ENCODE measurements at places on chromosomes 16 and 17.

DNA sequence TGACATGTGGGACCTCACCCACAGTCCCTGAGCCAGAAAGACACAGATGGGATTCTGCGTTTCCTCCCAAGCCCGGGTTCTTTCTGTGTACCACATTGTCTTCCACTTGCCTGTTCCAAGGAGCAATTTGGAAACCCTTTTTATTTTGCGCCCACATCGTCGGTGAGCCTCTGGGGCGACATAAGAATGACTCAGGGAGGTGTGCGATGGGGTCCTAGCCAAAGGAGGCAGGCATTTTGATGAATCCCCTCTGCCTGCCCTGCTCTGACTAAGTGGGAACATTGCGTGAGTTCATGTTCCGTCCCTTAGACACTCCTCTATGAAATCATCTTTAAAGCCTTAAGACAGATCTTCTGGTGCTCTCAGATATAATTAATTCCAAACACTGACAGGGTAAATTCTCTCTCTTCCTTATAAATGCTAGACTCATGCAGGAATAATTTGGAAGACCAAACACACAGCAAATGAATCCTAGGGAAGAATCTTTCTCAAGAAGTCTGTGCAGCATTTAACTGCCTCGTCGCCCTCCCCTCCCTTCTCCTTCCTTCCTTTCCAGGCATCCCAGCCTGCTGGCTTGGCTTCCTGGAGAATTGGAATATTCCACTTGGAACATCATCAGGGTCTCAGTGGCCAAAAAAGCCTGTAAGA, 52.7 kb upstream of the FOXF1 start:
- DNase-seq, result no peak

DNA sequence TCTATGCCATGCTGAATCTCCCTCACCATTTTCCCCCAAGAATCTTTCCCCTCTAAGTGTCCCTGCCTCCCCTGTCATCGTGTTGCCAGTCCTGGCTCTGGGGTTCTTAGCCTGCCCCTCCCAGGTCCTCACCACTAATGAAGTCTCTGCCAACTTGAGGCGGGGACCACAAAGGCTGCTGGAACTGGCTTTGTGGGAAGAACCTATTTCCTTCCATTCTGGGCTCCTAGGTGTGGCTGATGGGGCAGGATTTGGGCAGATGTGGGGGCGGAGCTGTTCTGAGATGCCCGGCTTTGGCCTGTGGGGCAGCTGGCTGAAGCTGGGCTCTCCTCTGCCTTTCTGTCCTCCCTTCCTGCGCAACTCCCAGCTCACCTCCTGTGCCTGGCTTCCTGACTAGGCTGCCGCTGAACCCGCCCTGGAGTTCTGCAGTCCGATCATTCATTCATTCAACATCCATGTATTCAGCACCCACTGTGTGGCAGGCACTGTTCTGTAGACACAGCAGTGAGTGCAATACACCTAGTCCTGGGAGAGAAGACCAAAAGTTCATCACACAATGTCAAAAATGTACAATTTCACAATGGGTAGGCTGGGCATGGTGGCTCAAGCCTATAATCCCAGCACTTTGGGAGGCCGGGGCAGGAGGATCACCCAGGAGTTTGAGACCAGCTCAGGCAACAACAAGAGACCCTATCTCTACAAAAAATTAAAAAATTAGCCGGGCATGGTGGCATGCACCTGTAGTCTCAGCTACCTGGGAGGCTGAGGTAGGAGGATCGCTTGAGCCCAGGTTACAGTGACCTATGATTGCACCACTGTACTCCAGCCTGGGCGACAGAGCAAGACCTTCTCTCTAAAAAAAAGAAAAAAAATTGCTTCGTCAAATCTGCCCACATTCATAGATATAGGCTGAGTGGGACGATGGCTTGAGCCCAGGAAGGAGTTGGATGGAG, 1.9 kb upstream of the SNN start:
- DNase-seq, result no peak

DNA sequence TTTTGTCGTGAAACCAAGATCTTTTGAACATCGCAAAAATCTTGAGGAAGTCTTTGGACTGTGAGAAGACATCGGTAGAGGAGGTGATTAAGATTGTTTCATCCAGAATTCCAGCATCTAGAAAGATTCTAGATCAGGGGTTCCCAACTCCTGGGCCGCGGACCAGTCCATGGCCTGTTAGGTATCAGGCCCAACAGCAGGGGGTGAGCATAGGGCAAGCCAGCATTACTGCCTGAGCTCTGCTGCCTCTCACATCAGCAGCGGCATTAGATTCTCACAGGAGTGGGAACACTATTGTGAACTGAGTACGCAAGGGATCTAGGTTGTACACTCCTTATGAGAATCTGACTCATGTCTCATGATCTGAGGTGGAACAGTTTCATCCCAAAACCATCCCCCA, 600.6 kb upstream of the CDH11 start:
- DNase-seq, result no peak

DNA sequence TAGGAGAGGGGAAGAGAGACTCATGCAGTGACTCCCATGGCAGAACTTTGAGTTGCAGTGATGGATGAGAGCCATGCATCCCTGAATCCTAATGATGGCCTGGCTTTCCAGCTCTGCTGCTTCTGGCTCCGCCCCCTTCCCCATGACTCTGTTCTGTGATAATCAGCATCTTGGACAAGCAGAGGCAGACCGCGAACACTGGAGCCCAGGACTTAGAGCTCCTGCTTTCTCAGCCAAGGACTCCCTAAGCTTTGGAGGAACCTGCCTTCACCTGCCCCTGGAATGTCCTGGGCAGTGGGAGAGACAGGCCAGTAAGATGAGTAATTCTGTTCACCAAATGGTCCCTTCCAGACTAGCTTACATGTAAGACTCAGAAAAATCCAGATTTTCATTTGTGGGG, 12.5 kb downstream of the CCDC92B start:
- no peak for DNase-seq

- no peak for DNase-seq
Measured at GRCh38 chr17:35716897-35717465, 14.5 kb upstream of the RASL10B start.

DNA sequence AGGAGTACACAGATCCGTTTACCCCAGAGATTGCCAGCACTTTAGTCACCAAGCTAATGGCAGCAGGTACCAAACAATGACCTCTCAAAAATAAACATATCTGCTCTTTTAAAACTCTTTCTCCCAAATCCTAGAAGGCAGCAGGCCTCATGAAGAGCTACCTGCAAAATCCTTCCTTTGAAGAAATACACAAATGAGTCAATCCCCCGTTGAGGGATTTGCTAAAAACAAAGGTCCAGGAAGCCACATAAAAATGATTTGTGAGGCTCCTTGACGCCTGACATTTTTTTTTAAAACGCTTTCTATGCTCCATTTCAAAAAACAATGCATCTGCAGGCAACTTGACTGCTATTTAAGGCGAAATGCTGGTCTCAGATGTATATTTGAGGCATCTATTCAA, 58.2 kb downstream of the NACA2 start:
- no peak for DNase-seq

GRCh38 chr17:49565948-49566491, 9.7 kb upstream of the NXPH3 start:
- no peak for DNase-seq

DNA sequence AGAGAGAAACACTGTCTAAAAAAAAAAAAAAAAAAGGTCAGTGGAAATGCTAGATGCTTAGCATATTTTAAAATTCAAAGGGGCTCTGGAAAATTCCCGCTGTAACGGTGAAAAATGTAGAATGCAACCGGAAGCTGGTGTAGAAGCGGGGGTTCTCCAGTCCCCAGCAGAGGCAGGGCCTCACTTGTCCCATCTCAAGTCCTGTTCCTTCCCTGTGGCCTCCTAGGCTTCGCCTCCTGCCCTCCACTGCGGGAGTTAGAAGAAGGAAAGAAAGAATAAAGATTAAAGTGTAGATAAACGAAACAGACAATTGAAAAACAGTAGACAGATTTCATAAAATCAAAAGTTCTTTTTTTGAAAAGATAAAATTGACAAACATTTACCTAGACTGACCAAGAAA, 14.8 kb upstream of the ZNF287 start:
- DNase-seq, result no peak

DNA sequence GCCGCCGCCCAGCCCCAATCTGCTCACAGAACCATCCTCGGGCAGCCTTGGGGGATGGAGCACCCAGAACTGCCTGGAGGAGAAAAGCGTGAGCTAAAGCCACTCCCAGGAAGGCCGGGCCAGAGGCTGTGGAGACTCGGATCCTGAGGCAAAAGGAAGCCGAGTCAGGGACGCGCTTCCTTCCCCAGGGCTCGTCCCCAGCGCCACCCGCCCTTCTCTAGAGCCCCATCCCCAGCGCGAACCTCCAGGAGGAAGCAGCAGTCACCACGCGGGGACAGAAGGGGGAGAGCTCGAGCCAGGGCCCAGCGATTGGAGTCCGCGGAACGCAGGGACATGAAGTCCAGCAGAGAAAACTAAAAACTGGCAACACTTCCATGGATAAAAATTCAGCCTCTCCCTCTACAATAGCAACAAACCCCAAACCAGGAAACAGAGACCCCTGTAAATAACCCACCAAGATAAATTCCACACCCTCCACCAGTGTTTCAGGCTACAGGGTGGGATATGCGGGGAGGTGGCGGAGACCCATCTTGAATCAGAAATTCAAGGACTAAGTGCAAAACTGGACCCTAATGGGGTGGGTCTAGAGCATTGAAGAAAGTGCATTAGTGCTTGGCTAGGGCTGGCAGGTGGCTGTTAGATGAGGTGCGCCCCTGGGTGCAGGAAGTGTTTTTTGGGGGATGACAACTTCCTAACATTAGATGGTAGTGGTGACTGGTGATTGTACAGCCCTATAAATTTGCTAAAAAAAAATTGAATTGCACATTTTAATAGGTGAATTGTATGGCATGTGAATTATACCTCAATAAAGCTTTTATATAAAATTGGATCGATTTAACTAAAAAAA, 116.1 kb upstream of the METRNL start:
- peak; percentile 54 for DNase-seq

DNA sequence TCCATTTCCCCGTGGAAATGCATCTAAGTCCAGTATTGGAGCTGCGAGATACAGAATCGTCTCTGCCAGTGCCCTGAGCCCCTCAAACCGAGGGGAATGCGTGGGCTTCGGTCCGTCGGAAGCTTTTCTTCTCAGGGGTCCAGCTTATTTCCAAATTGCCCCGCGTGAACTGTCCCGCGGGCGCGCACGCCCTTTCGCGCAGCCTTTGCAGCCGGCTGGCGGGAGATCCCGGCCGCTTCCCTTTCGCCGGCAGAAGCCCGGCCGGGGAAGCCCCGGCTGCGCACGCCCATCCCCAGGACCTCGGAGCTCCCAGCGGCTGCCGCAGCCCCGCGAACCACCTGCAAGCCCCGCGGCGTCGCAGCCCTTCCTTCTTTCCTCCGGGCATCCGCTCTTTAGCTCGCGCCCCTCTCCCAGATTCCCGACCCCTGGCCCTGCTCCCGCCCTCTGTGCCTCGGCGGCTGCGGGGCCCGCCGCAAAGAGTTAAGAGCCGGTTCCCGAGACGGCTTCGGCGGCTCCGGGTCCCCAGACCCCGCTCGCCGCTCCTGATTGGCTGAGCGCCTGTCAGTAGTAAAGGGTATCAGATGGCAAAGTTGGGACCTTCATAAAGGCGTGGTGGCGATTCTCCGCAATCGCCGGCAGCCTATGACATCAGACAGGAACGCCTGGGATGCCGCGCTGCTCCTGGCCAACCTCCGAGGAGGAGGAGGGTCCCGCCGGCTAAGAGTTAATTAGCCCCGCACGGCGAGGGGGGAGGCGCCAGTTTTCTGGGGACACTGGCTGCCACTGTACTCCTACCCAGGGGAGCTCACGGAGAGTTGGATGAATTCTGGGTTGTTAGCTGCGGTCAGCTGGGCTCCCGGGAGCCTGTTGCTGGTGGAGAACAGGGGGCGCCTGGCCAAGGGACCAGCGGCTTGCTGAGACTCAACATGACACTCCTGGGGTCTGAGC, at the start of gene MYOCD:
Gene MYOCD (plus strand): TSS at position 628 of the 948 bp plus-strand sequence. CDS start 299 bp downstream, at position 927.
- peak; percentile 42 for DNase-seq

DNA sequence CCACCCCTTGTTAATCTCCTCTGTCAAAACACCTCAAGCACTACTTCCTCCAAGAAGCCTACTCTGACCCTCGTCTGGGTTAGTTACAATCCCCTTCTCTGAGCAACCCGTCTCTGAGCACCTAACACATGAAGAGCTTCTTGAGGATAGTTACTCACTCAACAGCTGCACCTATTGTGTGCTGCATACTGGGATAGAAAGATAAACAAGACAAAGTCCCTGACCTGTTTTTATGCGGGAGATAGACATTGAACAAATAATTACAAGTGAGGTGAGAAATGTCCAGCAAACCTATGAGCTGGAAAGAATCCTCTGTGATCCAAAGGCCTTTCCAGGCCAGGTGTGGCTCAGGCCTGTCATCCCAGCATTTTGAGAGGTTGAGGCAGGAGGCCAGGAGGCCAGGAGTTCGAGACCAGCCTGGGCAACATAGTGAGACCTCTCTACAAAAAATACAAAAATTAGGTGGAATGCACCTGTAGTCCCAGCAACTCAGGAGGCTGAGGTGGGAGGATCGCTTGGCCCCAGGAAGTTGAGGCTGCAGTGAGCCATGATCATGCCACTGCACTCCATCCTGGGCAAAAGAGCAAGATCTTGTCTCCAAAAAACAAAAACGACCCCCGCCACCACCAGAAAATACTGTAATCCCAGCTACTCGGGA, 5.5 kb upstream of the ZNF771 start:
- DNase-seq, result no peak

- no peak for DNase-seq
Measured at GRCh38 chr16:67544329-67544841, 15.8 kb downstream of the RIPOR1 start.

DNA sequence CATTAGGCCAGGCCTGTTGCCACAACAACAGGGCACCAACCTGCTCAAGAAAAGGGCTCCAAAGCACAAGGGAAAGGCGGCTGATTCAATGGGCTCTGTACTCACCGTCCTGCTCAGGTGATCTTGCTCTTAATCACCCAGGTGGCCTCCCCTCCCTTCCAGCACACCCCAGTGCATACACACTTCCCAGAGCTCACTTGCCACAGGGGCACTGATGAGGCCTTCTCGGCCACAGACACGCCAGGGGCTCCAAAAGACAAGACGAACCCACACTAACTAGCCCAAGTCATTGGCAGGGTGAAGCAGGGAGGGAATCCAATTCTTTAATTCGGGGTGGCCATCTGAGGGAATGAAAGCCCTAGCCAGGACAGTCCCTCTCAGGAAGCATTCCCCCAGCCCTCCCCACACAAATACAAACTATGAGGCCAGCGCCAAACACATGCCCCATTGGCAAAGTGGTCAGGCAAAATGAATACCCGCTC, 1.4 kb downstream of the MYO18A start:
- no peak for DNase-seq

GRCh38 chr17:77374170-77374936, 233.6 kb downstream of the SEC14L1 start:
- peak; percentile 86 for DNase-seq
